Activated T-cell treated with anti-CD3 and anti-CD28 coated beads, Interleukin-2, amount 50 U/mL, for 72 hours (primary cell): ENCODE measurements at places on chromosomes 1 and 21. TPM values are rescaled to one million over a fixed set of nuclear protein-coding genes. Genes with fewer than 3 reads are reported as not detected.

GRCh38 chr1:110544753-110545152 is 25.8 kb upstream of the KCNA10 start:
- no peak for DNase-seq

DNA sequence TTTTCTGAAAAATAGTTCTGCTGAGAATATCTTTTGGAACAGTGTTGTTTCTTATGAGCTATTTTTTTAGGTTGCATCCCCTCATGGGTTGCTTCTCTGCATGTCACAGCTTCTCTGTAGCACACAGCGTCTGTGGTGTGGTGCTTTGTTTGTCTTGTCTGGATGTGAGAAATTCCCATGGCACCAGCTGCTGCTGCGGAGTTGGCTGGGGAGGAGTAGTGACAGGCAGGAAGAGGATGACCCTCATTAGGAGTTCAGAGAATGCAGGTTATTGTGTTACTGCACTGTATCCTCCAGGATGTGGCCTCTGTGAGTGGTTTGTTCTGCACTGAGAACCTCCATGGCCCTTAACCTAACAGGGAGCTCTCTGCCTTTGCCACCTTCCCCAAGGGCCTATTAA is 64.8 kb downstream of the TSEN15 start:
- DNase-seq: no peak

DNA sequence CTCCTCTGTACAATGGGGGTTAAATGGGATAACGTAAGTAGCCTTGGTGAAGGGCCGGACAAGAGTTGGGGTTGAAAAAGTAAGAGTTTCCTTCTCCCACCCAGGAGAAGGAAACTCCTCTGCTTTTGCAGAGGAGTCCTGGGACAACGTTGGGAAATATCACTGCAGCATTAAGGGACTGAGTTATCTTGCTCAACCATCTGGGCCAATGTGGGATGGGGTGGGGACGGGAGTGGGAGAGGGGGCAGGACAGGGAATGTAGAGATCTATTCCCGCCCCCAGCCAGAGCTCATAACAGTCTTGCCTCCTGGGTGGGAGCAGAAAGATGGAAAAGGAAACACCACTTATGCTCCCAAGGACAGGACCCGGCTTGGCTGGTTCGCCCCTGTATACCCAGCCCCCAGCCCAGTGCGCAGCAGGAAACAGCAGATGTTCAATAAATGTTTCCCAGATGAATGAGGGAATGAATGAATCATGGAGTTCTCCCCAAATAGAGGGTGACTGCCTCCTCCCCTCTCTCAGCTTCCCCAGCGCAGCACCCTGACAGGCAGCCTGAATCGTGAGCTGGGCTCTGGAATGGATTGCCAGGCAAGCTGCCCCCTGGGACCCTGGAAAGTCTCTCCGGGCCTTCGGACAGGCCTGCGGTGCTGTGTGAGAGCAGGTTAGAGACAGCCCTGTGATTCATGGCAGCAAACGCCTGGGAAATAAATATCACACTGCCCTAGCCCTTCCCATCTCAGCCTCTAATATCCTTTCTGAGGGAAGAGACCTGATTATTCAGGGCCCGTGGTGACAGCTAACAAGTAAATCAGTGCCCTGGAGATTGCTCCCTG is 24.8 kb downstream of the FBXO2 start:
- DNase-seq: no peak

GRCh38 chr1:113630340-113631327 is 128.7 kb downstream of the PHTF1 start:
- DNase-seq: no peak

GRCh38 chr1:983798-984475 is 2.0 kb upstream of the PERM1 start:
- peak; percentile 70 for DNase-seq

DNA sequence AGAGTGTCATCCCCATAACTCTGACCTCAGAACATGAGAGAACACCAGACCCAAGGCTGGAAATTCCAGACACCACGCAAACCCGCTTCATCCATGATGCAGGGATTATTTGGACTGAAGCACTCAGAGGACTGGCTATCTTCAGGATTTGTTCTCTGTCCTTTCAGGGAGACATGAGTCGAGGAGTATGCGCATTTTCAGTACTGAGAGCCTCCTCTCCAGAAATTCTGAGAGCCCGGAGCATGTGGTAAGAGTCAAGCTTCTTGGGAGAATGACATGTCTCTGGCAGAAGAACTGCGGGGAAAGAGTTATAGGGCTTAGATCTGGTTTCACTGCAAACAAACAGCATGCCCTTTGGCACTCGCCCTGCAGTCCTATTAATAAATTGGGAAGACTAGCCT is 6.9 kb downstream of the LAX1 start:
- no peak for DNase-seq

DNA sequence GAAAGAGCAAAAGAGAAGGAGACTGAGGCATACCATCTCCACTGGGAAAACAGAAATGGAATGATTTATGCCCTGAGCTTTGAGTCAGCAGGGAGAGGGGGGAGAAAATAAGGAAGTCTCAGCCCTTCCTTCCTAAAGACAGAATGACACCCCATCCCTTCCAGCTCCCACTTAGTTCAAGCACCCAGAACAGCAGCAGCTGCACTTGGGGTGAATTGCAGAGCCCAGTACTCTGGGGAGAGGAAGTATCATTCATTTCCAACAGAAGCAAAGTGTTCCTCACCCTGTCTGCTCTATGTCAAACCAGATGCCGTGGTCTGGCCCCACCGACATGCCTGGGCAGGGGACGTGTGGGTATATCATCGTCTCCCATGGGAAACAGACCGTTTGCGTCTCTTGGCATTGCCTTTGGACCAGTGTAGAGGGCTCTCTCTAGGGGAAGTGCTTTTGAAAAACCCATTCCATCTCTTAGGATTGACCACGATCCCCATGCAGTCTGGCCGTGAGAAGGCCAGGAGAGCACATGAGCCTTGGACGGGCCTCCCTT is 1.1 kb upstream of the KCNJ15 start:
- no peak for DNase-seq

GRCh38 chr1:20697563-20697962 is 20.2 kb downstream of the KIF17 start:
- DNase-seq: no peak

- no peak for DNase-seq
These were observed 75.0 kb upstream of the GUCA2A start for GRCh38 chr1:42239555-42239954.

DNA sequence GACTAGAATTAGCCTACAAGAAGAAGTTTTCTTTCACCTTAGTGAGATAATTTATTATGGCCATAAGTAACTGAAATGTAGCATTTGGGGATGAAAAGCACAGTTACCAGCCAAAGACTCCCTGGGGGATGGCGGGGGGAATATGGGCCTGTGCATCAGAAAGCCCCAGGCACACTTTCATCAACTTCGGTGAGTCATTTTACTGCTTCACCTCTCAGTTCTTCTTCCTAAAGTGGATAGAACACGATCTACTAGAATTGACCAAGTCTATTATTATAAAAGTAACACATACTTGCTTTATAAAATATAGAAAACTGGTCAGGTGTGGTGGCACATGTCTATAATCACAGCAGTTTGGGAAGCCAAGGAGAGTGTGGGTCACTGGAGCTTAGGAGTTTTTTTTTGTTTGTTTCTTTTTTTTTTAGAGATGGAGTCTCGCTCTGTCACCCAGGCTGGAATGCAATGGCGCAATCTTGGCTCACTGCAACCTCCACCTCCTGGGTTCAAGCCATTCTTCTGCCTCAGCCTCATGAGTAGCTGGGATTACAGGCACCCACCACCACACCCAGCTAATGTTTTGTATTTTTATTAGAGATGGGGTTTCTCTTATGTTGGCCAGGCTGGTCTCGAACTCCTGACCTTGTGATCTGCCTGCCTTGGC is 141.8 kb downstream of the ZZZ3 start:
- no peak for DNase-seq

- DNase-seq: no peak
These were observed 4.1 kb downstream of the CSF1 start for GRCh38 chr1:109914587-109915240.

GRCh38 chr1:150234309-150234565 is 1.7 kb downstream of the ANP32E start:
- DNase-seq: no peak

The CLIC4 gene
- 68.2 TPM for total RNA-seq

The POGK gene
- total RNA-seq: 51.7 TPM

The U2AF1 gene
- total RNA-seq: 36.7 TPM

The SOD1 gene
- 106 TPM for total RNA-seq

The HSPA13 gene
- 65.5 TPM for total RNA-seq

The SERPINC1 gene
- total RNA-seq: 0.30 TPM

The HIVEP3 gene
- total RNA-seq: 22.8 TPM

The DMRTA2 gene
- not detected for total RNA-seq

The DNM3 gene
- 1.5 TPM for total RNA-seq

The UBL4B gene
- total RNA-seq: not detected

The PTGFRN gene
- total RNA-seq: 14.8 TPM
